ENCODE measurements at places on chromosomes 13 and 19.

DNA sequence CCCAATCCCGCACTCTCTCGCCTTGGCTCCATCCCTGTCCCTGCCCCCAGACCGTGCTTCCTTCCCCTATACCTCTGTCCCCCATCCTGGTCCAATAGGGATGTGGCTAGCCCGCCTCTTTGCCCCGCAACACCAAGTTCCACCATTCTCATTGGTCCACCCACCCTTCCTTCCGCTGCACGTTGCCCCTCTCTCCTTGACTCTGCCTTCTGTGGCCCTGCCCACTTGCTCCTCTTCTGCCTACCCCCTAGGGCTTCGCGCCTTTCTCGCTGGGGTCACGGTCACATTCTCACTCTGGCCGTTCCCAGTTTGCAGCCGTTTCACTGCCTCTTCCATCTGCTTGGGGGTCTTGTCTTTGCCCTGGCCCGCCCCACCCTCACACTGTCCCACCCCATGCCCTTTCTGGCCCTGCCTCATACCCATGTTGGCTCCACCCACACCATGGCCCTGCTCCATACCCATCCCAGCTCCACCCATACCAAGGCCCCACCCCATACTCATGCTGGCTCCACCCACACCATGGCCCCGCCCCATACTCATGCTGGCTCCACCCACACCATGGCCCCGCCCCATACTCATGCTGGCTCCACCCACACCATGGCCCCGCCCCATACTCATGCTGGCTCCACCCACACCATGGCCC, 4.5 kb upstream of the ARHGAP45 start:
- no peak for DNase-seq

GRCh38 chr13:100537951-100538462, 50.6 kb downstream of the GGACT start:
- DNase-seq = no peak

DNA sequence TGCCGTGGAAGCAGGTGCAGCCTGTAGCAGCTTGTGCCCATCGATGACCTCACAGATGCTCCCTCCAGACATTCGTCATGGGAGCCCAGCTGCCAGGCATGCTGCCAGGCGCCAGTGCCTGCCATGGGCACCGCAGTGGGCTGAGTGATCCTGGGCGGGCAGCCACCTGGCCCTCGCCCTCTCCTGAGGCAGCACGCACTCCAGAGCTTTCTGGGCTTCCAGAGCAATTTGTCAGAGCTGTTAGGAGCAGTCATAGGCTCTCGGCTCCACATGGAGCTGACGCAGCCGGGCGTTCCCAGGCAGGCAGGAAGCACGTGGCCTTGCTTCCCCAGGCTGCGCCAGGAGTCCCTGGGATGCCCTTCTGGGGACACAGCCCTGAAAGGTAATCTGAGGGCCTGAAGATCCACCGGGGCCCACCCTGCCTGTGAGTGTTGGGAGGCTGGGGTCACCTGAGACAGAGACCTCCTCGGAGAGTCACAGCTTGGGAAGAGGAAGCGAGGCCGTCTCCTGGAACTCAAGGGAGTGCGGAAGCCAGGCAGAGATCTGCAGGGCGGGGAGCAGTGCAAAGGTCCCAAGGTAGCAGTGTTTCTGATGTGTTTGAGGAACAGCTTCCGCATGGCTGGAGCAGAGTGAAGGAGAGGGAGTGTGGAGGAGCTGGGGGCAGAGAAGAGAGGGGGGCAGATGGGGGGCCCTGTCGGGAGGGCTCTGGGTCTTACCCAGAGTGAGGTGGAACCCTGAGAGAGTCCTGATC, 50.6 kb downstream of the DPF1 start:
- DNase-seq = no peak

DNA sequence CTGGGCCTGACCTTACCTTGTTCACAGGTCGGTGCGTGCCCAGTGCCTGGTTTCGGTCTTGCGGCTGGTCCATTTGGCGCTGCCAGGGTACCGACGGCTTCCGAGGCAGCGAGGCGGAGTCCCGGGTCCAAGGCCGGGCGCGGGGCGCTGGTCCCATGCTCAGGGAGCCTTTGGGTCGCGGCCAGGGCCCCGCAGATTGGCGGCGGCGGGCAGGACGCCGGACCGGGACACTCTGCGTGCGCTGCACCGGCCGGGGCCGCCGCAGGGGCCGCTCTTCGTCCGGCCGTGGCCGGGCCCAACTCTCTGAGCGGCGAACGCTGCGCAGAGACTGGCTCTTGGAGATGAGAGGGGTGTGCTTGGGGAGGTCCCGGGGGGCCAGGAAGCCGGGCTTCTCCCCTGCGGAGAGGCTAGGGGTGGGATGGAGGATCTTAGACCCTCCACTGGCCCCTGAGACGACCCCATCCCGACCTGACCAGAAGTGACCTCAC, 3.4 kb upstream of the WIZ start:
- no peak for DNase-seq

GRCh38 chr13:95921485-95921884, 131.7 kb downstream of the UGGT2 start:
- DNase-seq = no peak

DNA sequence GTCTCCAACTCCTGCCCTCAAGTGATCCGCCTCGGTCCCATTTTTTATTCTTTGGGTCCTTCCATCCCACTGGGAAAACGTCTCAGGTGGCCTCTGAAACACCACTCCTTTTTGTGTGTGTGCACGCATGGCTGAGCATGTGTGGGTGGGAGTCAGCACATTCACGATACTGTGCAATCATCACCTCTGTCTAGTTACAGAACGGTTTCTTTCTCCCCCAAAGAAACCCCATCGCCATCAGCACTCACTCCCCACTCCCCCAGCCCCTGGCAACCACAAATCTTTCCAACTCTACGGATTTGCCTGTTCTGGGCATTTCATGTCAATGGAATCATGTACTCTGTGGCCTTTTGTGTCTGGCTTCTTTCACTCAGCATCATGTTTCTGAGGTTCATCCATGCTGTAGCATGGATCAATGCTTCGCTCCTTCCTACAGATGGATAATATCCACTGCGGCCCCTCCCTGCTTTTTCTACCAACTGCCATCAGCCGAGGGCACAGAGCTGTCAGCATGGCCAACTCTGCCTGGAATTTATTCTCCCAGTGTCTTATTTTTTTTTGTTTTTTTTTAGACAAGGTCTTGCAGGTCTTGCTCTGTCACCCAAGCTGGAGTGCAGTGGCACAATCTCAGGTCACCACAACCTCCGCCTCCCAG, 9.7 kb downstream of the F2RL3 start:
- DNase-seq = no peak

DNA sequence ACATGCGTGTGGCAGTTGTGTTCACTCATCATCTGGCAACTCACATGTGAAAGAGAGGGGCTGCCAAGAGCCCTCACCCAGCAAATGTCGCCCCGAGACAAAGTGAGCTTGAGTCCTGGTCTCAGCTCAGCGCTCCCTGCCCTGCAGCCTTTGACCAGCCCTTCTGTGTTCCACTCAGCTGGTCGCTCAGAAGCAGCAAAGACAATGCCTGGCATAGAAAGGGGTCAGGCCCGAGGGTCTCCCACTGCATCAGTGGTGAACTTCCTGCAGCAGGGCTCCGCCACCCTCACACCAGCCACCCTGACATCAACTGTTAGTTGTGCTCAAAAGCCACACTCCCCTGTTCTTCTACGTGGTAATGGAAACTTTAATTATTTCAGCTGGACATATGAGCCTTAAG, 68.0 kb downstream of the SLC7A1 start:
- no peak for DNase-seq

GRCh38 chr13:21106089-21106488, 44.7 kb upstream of the LATS2 start:
- no peak for DNase-seq

DNA sequence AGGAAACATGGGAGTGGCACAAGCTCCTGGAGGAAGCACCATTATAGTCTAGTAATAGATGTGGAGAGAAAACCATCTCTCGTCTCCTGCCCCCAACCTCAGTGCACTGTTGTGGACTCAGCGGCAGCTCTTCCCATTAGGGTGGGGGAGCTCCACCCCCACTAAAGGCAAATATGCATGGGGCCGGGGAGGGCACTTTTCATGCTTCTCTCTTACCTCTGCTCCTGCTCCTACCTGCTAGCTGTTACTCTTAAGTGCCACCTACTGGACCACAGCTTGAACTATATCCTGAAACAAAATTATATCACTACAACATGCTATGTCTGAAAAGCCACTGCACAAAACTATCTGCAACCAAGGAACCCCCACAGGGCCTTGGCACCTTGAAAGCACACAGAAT, 112.6 kb upstream of the DACH1 start:
- no peak for DNase-seq
